ENCODE measurements at places on chromosomes 6 and 20.

DNA sequence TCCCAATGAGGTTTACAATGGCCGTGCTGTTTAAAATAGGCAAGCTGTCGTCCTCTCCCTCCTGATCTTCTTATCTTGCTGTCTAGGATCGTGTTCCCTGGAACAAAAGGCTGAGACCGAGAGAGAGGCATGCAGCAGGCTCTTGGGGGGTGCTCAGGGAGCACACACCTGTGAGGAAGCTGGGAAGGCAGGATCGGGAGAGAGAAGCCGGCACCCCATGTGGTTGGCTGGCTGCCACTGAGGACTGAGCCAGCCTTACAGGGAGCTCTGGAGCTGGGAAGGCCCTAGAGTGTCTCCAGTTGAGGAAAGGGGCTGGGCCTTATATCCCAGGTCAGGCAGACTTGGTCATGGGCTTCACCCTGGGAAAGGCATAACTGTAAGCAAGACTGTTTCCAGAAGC is 184.2 kb downstream of the LY86 start:
- DNase-seq = no peak

GRCh38 chr6:73262671-73263569 is at the start of gene KHDC1:
Gene KHDC1 (minus strand): TSS chr6:73263196. CDS start chr6:73242517, 20,679 bp downstream.
- peak; percentile 52 for DNase-seq

GRCh38 chr6:138410972-138411880 is 7.2 kb downstream of the HEBP2 start:
- DNase-seq = no peak

DNA sequence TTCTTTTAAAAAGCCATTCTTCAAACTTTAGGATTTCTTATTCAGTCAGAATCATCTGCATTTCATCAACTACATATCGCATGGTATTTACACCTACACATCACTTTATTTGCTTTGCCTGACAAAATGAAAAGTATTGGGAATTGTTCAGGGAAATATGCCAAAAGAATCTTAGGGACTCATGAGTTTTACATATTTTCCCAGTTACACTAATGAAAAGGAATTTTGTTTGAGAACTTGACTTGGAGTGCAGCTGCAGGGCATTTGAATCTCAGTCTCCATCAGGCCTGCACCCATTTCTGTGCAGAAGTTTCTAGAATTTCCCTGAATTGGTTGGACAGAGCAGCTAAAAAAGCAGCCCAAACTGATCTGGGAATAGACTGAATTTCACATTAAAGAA is 65.3 kb downstream of the MTHFD1L start:
- no peak for DNase-seq

DNA sequence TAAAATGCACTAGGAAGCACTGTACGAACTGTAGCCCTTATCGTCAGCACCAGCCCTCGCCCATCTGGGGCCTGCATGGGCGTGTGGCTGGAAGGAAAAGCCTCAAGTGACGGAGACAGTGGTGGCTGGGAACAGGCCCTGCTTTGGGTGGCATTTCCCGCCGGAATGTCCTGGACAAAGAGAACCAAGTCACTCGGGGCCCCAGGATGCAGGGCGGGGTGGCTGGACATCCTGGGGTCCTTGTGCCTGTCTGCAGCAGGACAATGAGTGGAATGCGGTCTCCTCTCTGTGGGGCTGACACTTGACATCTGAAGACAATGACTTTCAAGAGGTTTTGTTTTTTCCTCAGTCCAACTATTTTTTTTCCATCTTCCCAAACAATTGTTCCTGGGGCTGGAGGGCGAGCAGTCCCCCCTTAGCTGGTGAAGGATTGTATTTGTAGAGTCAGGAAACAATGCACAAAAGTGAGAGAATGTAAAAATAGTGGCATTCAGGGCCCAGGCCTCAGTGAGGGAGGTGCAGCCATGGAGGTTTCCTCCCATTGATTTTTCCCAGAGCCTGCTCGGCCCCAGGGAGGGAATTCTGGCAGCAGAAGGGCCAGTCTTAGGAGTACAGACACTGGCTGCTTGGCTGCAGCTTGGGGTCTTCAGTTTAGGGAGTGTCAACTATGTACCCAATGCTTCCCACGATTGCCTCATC is 64.4 kb downstream of the PREX1 start:
- no peak for DNase-seq

- DNase-seq = no peak
Observed at GRCh38 chr6:96913621-96914020, 10.9 kb upstream of the KLHL32 start.

GRCh38 chr6:130453230-130453629 is 87.4 kb downstream of the TMEM200A start:
- DNase-seq = peak; percentile 75

DNA sequence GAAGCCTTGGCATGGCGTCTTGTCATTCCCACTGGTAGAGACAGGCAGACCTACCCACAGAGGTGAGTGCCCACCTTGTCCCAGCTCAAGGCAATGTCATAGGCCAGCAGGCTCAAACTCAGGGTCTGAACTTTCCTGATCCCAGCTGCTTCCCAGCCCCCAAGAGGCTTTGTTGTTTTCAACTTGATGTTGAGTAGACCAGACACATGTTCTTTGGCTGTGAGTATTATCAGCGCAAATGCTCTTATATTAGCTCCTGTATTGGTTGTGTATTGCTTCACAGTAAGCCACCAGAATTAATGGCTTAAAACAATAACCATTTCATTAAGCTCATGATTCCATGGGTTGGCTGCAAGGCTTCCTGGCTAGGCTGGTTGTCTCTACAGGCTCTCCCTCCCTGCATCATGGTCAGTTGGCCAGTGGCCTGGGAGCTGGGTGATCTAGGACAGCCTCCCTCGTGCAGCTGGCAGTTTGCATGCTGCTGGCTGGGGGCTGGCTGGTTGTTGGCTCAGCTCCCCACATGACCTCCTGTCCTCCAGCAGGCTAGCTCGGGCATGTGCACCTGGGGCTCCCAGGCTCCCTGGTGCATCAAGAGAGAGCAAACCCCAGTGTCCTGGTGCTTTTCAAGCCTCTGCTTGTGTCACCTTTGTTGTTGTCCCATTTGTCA is 21.6 kb downstream of the TOX2 start:
- no peak for DNase-seq

- peak; percentile 25 for DNase-seq
Observed at GRCh38 chr6:43142101-43142500, 29.0 kb upstream of the SRF start.

GRCh38 chr6:16474772-16475493 is 236.5 kb downstream of the GMPR start:
- DNase-seq = peak; percentile 80

- no peak for DNase-seq
Observed at GRCh38 chr6:141906569-141907080, 226.1 kb upstream of the GJE1 start.

- DNase-seq = peak; percentile 61
Observed at GRCh38 chr6:45930420-45931040, 85.1 kb downstream of the CLIC5 start.

DNA sequence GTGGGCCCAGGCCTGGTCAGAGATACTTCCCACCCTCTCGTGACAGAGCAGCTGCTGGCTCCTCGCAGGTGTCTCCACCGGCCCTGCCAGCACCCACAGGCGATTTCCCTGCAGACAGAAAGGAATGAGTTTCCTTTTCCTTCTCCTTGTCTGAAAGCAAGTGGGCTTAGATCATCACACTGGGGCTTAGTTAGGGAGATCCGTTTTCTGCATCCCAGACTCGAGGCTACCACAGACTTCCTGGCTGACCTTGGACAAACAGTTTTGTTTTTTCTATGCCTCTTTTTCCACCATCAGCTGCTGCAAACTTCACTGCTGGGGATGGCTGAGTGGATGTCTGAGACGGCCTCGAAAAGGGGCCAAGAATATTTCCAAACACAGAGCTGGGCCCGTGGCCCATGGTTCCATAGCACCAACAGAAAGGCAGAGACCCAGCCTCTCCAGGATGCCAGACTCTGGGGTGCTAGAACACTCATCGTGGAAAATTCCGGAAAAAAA is 86.5 kb downstream of the BANF2 start:
- DNase-seq = no peak

- no peak for DNase-seq
Observed at GRCh38 chr6:148138573-148138972, 204.1 kb upstream of the SASH1 start.

DNA sequence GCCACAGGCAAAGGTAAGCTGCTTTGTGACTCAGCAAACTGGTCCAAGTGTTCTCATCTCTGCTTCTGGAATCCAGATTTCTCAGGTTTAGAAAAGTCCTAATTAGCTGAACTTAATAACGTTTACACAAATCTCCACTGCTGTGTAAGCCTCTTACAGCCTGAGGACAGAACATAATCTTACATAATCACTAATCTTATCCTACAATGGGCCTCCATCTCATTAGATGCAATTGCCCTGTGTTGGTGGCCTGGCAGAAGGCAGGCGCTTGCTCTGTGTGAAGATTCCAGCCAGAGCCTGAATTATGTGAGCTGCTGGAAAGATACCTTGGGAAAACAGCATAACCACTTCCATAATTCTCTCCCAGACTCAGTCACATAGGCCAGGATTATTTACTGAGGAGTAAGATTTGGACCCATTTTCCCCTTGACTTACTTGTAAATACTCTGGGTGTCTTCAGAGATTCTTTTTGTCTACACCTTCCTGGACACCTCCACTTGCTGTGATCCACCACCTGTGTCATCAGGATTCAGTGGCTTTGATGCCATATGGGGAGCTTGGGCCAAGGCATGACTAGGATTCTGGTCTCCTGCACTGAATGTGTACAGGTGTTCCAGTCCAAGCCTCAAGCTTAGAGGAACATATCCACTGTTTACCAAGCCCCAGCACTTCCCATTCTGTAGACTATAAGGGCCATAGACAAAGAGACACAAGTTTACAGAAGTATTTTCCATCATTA is 104.4 kb downstream of the C6orf118 start:
- DNase-seq = no peak

- DNase-seq = no peak
Observed at GRCh38 chr20:18414140-18414539, 52.7 kb downstream of the DZANK1 start.

DNA sequence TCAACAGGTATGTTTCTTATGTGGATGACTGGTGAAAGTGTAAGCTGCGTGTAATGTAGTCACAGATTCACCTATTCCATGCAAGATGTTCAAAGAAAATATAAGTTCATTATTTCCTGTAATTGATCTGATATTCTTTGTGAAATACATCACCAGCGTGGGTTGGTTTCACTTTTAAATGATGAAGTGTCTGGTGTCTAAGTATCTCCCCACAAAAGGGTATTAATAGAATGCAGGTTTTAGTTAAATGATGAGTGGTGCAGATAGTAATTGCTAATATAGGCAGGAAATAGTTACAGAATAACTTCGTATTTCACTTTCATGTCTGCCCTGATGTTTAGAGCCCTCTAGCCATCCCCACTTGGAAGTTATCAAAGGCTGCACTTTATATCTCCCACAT is 22.2 kb downstream of the PGBD1 start:
- peak; percentile 13 for DNase-seq

GRCh38 chr20:32731882-32732266 is 11.4 kb downstream of the COMMD7 start:
- no peak for DNase-seq

- DNase-seq = no peak
Observed at GRCh38 chr20:4713401-4713800, 8.3 kb upstream of the PRND start.

GRCh38 chr6:105352037-105352617 is 50.8 kb downstream of the PREP start:
- DNase-seq = no peak

GRCh38 chr6:102759415-102759814 is 1365.9 kb downstream of the GRIK2 start:
- no peak for DNase-seq

- no peak for DNase-seq
Observed at GRCh38 chr20:25023356-25023755, 30.8 kb upstream of the APMAP start.

- no peak for DNase-seq
Observed at GRCh38 chr6:76035713-76036112, 36.7 kb downstream of the IMPG1 start.

GRCh38 chr6:13038315-13038714 is 290.0 kb downstream of the TBC1D7 start:
- DNase-seq = no peak

GRCh38 chr6:26311385-26312095 is 53.5 kb upstream of the BTN3A2 start:
- DNase-seq = peak; percentile 77

- DNase-seq = no peak
Observed at GRCh38 chr20:32583581-32584070, 1.5 kb downstream of the NOL4L start.

DNA sequence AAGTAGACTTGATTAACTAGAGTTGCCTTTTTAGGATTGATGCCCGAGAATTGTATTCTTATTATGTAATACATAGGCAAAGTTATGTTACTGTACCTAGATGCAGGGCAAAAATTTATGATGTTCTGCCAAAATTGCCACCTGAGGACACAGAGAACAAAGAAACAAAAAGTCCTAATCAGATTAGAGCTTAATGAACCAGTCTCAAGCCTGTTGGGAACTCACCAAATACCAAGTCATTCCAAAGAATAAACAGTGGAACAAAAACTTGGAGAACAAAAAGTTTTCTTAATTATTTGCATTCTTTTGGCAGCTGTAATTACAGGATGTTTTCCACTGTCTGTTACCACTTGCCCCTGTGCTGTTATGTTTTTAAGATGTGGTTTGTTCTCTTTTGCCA is 154.7 kb upstream of the SGK1 start:
- DNase-seq = no peak

GRCh38 chr6:34595332-34596184 is 39.4 kb upstream of the SPDEF start:
- DNase-seq = no peak
